ENCODE measurements at places on chromosomes 2 and 18.

DNA sequence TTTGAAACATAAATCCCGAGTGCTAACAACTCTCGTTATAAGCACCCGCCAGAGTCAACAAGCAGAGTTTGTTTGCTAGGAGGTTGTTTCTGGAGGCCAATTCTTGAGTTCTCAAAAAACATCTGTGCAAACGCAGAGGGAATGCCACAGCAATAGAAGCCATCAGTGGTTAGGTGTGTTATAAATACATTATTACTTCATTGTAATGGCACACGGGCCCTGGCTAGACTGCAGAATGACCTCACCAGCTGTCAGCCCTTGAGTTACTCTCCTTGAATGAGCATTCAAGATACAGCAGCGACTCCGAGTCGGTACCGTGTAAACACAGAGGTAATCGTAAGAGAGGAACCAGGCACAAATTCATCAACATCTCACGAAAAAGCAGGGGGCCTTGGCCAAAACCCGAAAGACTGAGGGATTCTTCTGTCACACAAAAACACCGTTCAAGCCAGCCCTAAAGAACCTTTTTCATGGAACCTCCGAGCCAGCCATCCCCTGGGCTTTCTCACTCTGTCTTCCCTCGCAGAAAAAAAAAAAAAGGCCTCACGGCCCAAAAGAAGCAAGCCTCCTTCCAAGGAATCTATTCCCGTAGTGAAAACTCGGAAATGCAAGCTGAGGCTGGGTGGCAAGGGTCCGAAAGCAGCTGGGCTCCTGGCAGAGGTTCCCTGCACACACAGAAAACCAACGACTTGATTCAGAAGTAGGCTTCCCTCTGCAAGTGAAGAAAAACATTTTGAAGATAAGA is 133.7 kb upstream of the MEIS1 start:
- no peak for DNase-seq

DNA sequence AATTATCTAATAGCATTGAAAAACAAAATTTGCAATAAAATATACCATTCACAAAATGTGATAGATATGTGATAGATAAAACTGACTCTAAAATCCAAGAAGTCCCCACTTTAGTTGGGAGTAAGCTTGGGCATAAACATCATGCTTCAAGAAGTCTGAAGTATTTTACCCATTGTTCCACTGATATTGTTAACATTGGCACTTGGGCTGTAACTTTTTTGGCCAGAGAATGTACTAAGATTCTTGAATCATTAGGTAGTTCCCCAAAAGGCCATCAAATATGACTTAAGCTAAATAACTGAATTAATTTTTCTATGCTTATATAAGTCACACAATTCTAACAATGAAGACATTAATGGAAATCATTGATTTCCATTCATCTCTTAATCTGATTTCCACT is 413.6 kb downstream of the CDH2 start:
- DNase-seq = no peak

DNA sequence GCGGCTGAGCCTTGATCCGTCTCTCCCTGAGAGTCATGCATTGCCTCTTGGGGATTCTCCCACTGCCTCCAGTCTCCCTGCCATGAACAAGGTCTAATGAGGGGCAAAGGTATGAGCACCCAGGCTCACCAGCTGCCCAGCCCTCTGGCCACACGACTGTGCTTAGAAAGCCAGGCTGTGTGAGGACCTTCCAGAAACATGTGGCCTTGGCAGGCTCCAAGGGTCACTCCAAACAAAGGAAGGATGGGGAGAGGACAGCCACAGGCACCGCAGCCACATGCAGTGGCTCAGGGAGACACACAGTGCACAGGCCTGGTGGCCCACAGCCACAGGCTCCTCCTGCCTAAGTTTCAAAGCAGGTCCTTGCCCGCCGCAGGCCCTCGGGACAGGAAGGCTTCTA is 35.8 kb downstream of the TGFA start:
- DNase-seq = no peak

DNA sequence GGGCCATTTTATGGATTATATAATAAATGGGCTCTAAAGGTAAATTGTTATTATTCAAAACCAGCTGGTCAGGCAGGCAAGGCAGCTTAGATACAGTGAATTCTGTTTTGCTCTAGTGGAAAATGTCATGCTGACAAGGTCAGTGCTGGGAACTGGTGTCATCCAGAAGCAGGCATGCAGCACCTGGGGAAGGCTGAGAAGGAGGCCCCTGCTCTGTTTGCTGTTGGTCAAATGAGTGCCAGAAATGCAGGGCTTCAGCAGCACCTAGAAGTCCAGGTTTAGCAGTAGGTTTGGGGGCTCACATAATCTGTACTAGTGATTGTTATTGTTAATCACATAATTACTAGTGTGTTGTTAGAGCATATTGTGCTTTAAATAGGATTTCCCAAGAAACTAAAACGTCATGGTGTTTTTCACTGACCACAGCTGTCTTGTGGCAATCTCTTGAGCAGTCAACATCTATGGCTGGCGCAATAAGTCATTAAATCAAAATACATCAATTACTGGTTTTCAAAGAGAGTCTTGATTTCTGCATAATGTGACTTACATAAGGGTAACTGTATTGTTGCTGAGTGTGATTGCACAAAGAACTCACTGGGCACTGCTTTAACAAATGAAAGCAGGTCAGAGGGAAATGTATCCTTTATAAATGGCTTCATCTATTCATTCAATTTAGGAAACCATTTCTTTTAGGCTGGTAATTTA is 99.1 kb downstream of the MYO3B start:
- DNase-seq = no peak

- DNase-seq = no peak
Measured at GRCh38 chr2:66849153-66849755, 414.3 kb downstream of the MEIS1 start.

DNA sequence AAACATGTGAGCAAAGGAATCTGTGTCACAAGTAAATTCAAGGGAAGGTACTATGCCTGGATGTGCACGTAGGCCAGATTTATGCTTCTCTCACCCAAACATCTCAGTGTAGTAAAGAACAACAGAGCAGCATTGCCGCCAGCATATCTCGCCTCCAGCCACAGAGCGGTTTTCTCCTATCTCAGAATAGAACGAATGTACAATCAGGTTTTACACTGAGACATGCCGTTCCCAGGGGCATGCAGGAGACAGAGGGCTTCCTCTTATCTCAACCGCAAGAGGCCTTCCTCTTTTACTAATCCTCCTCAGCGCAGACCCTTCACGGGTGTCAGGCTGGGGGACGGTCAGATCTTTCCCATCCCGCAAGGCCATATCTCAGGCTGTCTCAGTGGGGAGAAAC is 175.3 kb downstream of the RPIA start:
- DNase-seq = no peak

DNA sequence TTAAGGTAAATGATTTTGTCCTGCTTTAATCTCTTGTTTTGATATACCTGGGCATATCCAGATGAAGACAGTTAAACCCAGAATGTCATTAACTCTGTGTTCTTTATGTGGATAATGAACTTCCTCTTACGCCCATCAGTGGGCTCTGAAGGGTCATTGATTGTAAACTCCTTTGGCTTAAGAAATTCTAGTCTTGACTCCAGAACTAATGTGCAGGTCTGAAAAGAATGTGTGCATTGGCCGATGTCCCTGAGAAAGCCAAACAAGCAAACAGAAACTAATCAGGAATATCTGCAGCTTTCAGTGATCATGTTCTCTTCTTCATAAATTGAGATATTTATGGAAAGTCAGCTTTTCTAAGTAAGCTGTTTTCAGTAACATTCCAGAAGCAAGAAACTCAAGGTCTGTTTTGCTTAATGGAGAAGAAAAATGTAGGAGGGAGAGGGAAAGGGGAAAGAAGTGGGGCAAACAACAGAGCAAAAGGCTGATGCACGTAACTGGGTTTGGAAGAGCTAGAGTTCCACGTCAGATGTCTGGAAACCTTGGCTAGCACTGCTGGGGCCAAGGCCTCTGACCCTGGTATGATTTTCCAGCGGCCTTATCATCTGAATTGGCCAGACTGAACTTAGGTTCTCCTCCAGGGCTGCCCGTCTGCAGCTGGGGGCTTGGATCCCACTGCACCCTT is 61.3 kb upstream of the FHL2 start:
- DNase-seq = no peak

DNA sequence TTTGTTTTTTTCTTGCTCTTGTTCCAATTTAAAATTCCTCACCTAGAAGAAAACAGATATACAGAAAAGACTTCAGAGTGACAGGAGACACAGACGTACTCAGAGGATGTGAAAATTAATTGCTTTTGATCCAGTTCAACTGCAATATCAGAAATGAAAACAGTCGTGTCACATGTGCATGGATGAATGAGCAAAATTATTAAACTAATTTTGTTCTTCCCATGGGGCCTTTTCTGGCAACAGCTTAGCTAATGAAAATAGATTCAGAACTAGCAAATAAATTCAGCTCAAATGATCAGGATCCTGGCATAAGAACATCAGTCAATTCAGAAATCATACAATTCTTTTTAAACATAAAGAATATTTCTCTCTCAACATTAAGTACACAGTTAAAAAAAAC is 100.5 kb downstream of the CABYR start:
- DNase-seq = no peak

GRCh38 chr18:49251451-49251850 is 209.0 kb downstream of the DYM start:
- no peak for DNase-seq

DNA sequence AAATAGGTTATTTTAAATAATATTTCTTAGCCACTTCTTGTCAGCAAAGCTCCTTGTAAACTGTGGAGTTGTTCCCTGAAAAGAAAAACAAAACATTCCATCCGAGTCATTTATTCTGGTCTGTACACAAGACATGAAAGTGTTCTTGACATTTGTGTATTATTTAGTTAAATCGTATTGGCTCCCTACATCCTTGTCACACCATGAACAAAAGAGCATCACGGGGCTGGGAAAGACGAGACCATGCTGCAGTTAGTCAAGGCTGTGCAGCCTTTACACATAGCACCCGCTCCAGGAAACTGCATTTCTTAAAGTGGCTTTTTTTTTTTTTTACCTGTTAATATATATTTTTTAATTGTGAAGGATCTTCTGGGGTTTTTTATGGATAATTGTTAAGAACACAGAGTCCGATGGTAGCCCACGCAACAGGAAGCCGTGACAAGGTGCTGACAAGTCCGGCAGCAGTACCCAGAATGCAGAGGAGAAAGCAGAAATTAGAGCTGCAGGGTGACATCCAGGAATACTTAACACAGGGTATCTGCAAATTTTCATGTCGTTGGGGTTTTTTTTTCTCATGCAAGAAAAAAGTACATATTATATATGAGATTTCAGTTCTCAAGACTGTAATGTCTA is 588.4 kb downstream of the ARHGAP15 start:
- no peak for DNase-seq

GRCh38 chr2:152466041-152466440 is 131.1 kb downstream of the FMNL2 start:
- no peak for DNase-seq

DNA sequence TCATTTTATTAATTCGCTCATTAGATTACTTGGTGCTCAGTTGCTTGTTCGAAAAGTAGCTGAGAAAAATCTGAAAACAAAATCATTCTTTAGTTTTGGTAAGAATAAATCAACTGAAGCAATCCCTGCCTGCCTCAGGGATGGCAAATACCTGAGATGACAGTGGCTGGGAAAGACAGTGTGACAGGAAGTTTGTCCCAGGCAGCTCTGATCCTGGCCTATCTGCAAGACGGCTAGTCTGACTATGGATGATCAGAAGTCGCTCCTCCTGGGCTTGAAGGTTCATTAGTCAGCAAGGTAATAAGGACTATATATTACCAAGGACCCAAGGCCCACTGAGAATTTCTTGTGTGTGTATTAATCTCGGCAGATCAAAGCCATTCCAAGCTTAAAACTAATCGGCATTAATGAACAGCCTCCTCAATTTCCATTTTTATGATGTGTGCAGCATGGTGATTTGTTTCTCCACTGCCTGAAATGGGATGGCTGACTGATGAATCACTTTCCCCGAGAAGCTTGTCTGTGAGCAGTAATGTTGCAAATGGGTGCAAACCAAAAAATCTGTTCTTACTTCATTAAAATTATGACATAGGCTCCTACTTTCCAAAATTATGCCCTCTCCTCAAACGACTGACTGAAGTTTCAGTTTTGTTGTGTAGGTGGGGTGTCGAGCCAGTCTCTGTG is 199.9 kb downstream of the ACTR3 start:
- no peak for DNase-seq

DNA sequence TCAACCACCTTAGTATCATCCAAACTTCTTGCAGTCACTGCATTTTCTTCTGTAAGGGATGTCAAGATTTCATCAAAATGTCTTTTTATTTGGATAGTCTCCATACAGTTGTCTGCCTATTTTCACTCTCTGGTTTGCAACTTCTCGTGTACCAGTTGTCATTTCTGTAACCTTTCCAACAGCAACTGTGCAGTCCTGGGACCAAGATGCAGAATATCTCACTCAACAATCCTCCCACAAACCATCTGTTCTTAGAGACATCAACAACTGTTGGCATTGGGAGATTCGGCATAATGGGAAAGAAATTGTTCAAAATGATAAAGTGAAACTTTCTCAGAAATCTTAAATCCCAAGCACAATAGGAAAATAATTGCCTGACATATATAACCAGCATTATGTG is 933.6 kb upstream of the SLC39A10 start:
- no peak for DNase-seq

- DNase-seq = no peak
Measured at GRCh38 chr2:142907653-142908052, 30.2 kb downstream of the KYNU start.

DNA sequence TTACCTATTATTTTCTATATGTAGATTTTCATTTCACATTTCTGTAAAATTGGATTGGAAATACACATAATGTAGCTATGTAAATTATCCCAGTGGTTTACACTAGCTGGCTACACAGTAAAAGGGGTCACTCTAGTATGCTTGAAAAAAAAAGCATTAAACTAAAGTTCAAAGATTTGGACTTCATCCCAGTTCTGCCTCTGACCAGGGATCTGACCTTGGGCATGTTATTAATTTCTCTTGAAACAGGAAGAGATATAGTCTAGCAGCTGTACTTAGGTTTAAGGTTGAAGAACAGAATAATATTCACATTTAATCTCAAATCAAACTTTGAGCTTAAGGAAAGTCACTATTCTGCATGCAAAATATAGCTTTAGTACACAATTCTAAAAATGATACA is 64.5 kb upstream of the RPE start:
- DNase-seq = no peak

DNA sequence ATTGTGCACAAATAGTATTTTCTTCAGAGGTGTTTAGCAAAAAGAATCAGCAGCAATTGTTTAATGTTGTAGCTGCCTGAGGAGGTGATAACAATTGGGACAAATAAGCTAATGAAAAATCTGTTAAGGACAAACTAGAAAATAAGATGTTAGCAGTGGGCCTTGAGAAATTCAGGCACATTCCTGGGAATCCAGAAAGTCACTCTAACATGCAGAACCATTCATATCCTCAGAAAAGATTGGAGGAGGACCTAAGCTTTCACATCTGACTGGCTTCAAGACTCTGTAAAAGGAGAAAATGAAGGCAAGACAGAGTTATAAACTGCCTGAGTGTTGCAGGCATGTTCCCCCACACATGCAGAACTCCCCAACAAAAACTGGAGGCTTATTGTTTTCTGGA is 353.5 kb upstream of the RGPD4 start:
- no peak for DNase-seq

DNA sequence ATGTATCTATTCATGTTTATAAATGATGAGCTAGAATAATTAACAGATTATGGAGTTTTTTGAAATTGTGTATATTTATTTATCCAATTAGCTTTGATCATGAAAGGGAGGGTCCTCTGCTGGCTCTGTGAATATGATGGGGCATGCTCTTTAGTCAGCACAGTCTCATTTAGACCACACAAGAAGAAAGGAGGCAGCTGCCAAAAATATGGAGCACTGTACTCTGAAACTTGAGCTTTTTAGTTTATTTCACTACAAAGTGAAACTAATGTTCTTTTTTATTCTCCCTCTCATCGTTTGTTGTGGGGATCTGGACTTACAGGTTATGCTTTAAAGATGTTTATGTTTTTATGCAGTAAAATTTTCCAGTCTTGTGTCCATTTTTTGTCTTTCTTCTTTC is 266.9 kb upstream of the GULP1 start:
- DNase-seq = no peak
